ENCODE measurements at places on chromosomes 2 and 18.

GRCh38 chr2:122519366-122519765 is 763.9 kb downstream of the TSN start:
- DNase-seq: no peak

- DNase-seq: no peak
Observed at GRCh38 chr18:60746919-60747318, 374.3 kb upstream of the MC4R start.

GRCh38 chr2:223586261-223586660 is 15.9 kb downstream of the SCG2 start:
- no peak for DNase-seq

GRCh38 chr2:119158563-119159347 is at the start of gene C1QL2:
Gene C1QL2 (minus strand): TSS chr2:119158751. CDS start chr2:119158269, 482 bp downstream.
- DNase-seq: peak; percentile 61

DNA sequence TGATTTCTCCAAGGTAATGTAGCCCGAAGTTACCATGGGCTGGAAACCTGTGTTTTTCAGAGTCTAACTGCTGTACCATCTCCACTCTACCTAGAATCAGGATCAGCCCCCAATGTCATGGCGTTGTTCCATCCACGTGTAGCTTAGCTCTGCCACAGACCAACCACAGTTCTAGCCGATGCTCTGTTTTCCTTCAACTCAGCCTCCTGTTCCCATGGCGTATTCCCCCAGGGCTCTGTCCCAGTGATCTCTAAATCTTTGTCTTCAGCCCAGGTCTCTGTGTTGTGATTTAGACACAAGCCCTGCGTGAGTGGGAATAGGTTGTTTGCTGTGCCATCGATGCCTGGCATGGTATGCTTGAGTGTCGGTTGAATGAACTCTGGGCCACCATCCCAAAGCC is 53.4 kb downstream of the LPIN1 start:
- no peak for DNase-seq

- no peak for DNase-seq
Observed at GRCh38 chr18:44198612-44199284, 481.9 kb upstream of the SETBP1 start.
